ENCODE measurements at places on chromosomes 7 and 10.

DNA sequence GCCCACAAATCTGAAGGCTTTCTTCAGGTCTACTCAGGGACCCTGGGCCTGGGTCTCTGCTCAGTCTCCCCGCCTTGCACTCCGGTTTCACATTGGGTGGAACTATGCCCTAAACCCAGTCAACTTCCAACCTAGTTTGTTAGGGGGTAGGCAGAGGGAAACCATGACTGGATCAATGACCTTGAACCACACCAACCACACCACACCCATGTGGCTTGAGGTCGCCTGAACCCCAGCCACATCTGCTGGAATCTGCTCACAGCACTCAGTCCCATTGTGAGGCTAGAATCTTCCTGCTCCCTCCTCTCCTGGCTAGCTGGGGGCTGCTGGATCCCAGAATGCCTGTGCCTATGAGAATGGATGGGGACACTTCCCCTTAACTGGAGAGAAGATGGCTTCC is 17.9 kb downstream of the RFC2 start:
- no peak for DNase-seq

DNA sequence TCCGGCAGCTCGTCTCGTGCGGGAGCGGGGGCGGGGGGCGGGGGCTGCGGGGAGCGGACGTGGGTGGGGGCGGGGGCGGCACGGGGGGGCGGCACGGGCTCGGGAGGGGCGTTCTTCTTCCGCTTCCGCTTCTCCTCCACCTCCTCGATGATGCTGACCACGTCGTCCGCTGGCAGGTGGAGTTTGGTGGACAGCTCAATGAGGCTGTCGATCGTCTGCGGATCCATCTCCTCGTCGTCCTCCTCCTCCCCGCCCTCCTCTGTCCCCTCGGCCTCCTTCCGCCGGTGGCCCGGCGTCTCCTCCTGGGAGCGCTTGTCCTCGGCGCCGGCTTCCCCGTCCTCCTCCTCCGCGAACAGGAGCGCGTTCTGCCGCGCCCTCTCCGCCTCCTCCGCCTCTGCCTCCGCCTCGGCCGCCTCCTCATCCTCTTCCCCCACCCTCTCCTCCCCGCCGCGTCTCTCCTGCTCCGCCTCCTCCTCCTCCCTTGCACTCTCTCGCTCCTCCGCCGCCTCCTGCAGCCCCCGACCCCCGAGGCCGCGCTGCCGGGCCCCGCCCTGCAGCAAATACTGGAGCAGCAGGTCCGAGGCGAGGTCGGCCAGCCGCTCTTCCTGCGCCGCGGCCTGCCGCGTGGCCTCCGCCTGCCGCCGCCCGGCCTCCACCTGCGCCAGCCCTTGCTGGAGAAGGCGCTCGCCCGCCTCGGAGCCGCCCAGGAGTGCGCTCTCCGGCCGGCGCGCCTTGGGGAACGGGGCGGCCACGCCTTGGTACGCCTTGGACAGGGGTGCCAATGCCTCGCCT is 1.9 kb downstream of the VGF start:
- DNase-seq, result no peak

DNA sequence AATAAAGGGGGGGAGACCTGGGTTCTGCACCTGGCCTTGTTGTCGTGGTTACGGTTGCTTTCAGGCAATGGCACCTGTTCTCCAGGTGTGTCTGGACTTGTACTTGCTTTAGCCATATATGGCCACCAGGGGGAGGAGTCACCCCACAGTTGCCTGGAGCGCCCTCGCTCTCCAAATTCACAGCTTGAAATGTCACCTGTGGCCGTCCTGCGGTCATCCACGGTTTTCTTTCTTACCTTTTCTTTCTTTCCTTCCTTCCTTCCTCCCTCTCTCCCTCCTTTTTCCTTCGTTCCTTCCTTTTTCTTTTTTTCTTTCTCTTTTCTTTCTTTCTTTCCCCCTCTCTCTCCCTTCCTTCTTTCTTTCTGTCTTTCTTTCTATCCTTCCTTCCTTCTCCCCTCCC is 157.2 kb upstream of the ZNF92 start:
- peak; percentile 22 for DNase-seq

DNA sequence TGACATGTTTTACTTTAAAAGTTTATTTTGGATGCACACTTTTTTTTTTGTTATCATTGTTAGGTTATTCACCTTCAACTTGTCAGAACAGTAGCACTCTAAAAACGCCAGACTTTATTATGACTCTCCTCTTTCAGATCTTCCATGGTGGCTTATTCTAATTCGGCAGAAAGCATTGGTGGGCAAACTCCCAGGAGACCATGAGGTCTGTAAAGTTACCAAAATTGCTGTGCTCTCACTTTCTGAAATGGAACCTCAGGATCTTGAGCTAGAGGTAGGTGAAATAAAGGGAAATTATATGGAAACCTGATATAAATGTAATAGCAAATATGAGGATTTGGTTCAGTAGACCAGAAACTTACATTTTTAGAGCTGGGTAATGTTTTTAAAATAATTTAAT is 55.6 kb downstream of the INPP5F start:
- no peak for DNase-seq

- DNase-seq, result peak; percentile 25
Observed at GRCh38 chr10:102501201-102502028, 1.1 kb downstream of the ACTR1A start.

DNA sequence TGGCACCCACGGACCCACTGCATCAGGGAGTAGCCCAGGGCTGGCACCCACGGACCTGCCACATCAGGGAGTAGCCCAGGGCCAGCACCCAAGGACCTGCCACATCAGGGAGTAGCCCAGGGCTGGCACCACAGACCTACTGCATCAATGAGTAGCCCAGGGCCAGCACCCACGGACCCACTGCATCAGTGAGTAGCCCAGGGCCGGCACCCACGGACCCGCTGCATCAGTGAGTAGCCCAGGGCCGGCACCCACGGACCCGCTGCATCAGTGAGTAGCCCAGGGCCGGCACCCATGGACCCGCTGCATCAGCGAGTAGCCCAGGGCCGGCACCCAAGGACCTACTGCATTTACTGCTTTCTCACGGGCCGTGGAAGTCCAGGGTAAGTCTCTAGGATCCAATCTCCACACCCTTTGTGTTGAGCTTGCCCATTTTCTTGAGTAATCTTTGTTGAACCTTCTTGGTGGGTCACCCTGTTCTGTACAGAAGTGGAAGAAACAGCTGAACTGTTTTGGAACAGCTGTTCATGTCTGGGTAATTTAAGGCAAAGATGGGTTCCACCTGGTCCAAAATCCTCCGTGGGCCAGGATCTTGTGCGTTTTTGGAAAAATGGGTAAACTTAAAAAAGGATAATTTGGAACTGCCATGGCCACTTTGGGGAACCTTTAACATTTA is 69.0 kb downstream of the VIPR2 start:
- DNase-seq, result no peak

DNA sequence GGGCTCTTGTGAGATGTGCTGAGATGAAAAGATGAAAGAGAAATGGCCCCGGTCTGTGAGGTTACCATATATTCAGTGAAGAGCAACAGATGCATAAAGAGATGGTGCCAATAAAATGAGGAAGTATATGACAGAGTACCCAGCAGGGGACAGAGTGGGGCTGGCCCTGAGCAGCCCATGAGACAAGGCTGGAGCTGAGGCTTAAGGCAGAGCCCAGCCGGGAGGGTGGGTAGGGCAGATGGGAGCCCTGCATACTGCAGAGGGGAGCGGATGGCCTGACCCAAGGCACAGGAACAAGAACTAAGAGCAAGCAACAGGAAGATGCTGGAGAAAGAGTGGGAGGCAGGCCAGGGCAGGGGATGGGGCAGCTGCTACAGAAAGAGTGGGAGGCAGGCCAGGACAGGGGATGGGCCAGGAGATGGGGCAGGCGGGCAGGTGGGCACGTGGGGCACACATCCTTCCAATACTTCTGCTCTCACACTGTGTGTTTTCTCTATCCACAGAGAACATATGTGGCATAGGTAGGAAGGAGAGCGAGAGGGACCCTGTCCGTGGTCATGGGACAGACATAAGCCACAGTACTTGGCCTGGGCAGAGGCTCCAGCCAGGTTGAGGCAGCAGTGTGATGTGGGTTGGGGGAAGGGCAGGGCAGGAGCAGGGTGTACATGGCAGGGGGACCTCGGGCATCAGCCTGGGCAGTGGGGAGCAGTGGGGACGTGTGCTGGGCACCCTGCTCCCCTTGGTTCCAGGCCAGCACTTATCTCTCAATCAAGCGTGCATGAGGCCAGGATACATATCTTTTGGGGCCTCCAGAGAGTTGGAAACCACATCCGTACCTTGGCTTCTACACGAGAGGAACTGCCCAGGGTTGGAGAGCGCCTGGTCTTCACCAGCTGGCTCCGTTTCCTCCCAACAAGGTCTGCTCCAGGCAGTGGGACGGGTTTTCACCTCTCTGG is 91.6 kb upstream of the IKZF1 start:
- no peak for DNase-seq

GRCh38 chr10:22630234-22631174 is 83.9 kb downstream of the PIP4K2A start:
- DNase-seq, result peak; percentile 64

DNA sequence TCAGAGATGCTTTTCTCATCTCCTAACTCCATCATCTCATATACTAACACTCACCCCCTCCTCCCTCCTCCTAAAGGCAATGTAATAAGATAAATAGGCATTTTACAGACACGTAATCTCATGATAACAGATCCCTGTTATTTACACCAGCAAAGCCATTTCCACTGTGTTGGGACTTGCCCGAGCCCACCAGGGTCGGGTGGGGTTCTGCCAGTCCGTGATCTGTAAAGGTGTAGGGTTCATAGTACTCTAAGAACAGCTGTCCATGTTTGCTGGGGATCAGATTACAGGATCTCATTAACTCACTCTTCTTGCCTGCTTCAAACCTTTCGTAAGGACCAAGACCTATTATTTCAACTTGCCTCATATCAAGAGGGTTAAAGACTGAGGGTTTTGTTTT is 172.4 kb downstream of the FZD1 start:
- no peak for DNase-seq

DNA sequence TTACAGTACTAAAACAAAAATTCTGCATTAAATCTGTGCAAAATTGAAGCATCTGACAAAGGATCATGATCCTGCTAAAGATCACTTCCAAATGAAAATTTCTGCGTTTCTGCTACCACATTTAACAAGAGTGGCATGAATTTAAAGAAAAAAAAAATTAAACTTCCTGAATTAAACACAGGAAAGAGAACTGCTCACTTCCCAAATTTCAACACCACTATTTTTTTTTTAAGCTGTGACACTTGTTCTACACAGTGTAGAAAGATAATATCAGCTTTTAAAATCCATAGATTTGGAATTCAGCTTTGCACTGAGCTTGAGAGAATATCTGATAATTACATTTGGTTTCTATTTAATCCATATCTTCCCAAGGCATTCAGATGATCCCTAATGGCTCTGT is 73.6 kb downstream of the EPC1 start:
- DNase-seq, result peak; percentile 14
